ENCODE measurements at places on chromosomes 4 and X.

DNA sequence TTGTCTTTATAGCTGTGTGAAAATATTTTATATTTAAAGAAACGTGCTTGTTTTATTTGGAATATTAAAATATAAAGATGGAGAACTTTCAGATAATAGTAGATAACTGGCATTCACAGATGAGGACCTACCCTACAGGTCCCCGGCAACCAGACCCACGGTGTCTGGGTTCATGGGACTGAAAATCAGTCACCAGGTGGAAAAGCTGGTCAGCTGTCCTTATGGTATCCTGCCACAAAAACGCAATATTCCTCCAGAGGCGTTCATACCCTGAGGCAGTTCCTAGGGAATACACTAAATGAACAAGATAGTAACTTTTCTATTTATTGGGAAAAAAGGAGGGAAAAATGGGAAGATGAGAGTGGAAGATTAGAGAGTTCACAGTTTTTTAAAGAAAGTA lies 1.2 kb downstream of the TLR6 start:
- no peak for DNase-seq

GRCh38 chr4:114365591-114365990 lies 233.0 kb upstream of the UGT8 start:
- DNase-seq: no peak

DNA sequence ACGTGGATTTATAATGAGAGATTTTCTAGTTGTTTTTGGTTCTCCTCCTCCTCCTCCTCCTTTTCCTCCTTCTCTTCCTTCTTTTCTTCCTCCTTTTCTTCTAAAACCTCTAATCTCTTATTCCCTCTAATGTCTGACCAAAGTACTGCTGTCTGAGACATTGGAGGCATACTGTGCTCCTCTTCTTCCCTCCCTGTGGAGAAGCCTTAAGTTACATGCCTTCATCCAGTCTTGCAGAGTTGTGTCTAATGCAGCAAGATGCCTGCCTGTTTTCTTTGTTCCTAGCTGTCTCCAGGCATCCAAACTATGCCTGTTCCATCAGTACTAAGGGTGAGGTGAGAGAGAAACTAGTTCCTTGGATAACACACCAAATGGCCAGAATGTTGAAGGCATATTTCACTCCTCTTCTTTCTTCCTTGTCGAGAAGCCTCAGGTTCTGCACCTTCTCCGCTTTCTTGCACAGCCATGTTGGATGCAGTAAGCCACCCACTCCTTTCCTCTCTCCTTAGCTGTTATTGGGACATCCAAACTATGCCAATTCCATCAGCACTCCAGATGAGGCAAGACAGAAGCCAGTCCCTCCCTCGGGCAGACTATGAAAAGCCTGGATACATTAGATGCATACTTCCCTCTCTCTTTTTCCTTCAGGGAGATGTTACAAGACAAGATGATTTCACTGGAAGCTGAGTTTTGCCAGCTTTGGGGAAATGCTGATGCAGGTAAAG lies 285.7 kb upstream of the TRAM1L1 start:
- DNase-seq: no peak

DNA sequence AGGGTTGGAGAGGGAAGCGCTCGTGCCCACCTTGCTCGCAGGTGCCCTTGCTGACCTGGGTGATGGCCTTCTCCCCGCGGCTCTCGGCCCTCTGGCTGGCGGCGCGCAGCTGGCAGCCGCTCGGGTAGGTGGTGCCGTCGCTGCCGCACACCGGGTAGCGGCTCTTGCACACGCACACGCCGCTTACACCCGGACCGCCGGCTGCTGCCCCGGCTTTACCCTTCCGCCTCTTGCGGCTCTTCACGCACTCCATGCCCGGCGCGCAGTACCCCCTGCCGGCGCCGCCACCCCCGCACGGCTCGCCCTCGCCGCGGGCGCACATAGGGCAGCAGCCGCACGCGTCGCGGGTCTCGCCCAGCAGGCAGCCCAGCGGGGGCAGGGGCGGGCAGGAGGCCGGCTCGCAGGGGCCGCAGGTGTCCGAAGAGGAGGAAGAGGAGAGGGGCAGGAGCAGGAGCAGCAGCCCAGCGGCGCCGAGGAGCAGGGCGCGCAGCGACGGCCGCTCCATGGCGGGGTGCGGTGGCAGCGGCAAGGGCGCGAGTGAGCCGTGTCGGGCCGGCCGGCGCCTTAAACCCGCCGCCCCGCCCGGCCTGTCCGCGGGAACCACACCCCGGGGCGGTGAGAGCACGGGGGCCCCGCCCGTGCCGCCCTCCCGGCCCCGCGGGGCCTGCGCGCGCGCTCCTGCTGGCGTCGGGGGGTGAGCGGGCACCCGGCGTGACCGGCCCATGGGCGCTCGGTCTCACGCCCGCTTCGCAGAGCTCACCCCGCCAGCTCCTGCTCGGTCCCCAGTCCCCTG lies at the start of gene IGFBP7:
TSS of gene IGFBP7 (minus strand) at position 539 of the 793 bp plus-strand sequence. CDS start at position 505, 34 bp downstream.
- DNase-seq: no peak

GRCh38 chr4:178976861-178977260 lies 1534.6 kb upstream of the AGA start:
- DNase-seq: no peak

DNA sequence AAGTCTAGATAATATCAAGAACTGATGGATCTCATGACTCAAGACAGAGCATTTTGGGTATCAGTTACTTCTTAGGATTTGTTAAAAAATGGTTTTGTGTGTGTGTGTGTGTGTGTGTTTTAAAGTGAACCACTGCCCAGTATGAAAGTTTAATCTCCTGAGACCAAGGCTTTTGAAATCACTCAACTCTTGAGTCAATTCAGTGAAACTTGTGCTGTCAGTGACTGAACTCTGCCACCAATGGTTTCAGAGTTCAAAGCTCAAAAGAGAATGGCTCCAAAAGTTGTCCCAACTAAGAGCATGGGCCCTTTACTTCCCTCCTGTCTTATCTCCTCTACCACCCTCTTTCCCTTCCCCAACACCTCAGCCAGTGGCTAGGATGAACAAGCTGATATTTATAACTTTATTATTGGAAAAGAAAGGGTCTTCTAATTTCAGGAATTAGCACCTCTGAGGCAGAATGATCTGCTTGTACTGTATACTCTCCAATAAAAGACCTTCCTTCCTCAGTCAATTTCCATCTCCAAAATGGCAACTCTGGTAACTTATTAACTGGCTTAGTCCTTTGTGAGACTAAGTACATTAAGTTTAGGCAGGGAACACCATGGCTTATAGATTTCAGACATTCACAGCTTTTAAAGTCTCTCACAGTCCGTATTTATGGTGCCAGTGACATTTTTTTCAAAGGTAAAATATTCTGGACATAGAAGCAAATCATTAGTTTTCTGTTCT lies 152.2 kb downstream of the REPS2 start:
- DNase-seq: no peak

DNA sequence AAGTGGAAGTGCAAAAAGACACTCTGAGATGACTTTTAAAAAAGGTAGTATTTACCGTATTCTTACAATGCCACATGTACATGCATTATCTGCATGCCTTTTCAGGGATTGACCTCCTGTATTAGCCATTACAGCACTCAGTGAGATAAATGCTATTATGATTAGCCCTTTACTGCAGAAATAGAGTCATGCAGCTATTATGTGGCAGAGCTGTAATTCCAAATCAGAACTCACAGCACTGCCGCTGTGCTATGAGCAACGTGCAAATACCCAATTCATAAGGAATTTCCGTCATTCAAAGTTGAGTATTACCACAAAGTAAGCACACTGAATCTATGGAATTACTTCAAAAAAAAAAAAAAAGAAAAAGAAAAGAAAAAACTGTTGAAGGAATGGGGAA lies 92.1 kb upstream of the SMAD1 start:
- DNase-seq: no peak

GRCh38 chr4:104418286-104418685 lies 76.4 kb downstream of the CXXC4 start:
- no peak for DNase-seq

- peak; percentile 16 for DNase-seq
Measured at GRCh38 chr4:7596918-7597606, 162.3 kb upstream of the PSAPL1 start.

DNA sequence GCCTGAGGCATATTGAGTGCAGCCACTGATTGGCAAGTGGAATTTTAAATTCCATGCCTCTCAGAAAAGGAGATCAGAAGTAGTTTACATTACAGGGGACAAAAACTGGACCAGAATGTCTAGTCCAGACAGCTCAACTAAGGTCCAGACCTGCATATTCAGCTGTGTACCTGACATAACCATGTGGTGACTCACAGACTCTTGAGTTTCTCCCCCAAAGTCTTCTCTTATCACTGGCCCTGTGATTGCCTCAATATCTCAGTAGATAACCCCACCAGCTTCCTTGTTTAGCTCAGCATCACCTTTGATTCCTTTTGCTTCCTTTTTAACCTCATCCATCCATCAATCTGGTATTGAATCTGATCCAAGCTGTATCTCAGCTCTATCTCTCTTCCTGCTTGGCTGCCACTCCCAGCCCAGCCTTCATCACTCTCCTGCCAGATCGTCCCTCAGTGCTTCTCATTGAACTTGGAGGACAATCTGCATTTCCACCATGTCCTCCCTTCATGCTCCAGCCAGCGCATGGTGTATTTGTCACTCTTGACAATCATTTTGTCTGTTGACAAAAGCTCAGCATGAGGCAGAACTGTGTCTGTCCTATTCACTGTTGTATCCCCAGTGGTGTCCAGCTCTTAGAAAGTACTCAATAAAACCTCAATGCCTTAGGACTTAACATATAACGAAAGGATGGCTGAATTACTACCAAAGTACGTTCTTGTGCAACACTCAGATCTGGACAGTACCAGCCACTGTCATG lies 27.8 kb upstream of the SLC2A9 start:
- DNase-seq: no peak

- DNase-seq: no peak
Measured at GRCh38 chr4:188082796-188083195, 26.6 kb downstream of the TRIML2 start.

DNA sequence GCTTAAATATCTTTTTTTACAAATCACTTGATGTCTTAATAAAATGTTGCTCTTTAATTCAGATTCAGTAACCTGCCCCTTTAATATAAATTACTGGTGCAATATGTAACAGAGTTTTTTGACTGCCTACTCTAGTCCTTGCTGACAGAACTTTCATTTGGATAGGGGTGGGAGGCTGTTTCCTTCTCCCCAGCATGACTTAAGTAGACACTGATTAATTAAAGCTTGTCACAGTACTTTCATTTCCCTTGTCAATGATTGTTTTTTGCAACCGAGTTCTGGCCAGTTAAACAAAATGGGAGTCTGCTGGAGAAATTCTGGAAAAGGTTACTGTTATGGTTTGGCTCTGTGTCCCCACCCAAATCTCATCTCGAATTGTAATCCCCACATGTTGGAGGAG lies 37.3 kb upstream of the BBS12 start:
- no peak for DNase-seq

- DNase-seq: no peak
Measured at GRCh38 chr4:40547789-40548132, 81.9 kb downstream of the RBM47 start.

GRCh38 chrX:82848111-82848510 lies 660.0 kb upstream of the POU3F4 start:
- no peak for DNase-seq

- no peak for DNase-seq
Measured at GRCh38 chr4:128123036-128123435, 61.9 kb downstream of the LARP1B start.

- DNase-seq: no peak
Measured at GRCh38 chrX:71815121-71815905, 52.2 kb downstream of the CXorf49B start.

- no peak for DNase-seq
Measured at GRCh38 chr4:155904331-155904730, 835 bp downstream of the TDO2 start.

DNA sequence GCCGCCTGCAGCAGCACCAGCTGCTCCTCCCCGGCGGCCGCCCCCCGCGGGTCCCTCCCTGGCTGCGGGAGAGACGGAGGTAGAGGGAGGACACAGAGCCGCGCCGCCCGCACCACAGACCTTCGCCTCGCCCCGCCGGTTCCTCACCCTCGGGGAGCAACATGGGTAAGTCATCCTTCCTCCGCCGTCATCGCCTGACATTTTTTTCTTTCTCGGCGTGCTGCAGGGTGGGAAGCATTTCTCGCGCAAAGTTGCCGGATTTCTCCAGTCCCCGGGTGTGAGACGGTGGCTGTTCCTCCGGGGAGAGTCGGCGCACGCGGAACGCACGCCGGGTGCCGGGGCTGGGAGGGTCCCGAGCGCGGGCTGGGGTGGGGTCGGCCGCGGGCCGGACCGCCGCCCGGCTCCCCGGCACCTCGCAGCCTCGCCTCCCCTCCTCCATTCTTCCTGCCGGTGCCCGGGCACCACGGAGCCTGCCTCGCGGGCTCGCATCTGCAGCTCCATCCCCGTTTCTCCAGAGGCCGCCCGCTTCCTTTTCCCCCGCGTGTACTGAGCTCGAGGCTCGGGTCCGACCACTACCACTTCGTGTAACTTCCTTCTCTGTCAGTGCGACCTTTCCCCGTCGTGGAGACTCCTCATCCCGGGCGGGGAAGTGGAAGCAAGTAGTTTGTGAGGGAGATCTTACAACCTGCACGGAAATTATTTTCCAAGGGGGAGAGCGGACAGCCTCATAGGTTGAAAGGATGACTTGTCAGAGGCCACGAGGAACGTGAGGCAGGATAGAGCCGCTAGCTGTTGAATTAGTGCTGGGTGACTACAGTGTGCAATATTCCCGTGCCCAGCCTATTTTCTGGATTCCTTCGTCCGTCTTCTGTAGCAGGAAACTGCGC lies 464 bp downstream of the RAP1GDS1 start:
- DNase-seq: peak; percentile 40

DNA sequence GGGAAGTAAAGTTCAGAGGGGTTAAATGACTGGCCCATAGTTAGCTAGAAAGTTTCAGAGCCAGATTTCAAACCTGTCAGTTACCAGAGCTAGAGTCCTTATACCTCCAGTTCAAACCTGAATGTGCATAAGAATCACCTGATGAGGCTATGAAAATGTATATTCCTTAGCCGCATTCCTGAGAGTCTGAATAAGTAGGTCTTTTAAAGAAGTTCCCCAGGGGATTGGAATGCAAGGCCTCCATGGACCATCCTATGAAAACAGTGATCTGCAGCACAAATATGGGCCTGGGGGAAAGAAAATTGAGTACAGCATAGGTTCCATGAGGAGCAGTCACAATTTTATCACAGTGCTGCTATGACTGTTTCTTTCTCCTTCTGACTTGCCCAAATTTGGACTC lies 263.9 kb upstream of the CXorf66 start:
- DNase-seq: no peak

DNA sequence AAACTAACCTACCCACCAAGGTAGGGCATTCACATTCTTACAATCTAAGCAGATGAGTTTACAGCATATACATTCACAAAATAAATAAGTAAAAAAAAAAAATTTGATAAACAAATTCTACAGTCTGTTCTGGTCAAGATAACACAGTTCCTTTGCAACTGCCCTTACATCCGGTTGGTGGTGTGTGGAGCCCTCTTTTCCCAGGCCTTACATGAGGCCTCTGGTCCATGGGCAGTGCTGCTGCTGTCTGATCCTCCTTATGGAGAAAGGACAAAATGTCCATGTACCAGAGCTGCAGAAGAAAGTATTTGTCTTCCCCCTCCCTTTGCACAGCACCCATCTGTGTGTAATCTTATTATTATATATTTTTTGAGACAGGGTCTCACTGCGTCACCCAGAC lies 2.2 kb upstream of the SEPTIN11 start:
- DNase-seq: no peak

Data from inflammatory macrophage treated with lipopolysaccharide for 1 hour (primary cell).